ENCODE measurements at places on chromosomes 3 and 15. TPM values are rescaled to one million over a fixed set of nuclear protein-coding genes. Genes with fewer than 3 reads are reported as not detected.

The GTF2A2 gene
- 192 TPM for total RNA-seq

The ATP10A gene
- total RNA-seq = 48.0 TPM

The RPP14 gene
- total RNA-seq = 25.2 TPM

The USP50 gene
- total RNA-seq = 0.42 TPM

The TICRR gene
- total RNA-seq = 21.0 TPM

The RLBP1 gene
- not detected for total RNA-seq

The NTRK3 gene
- total RNA-seq = 1.6 TPM

The GOLGA8S gene
- total RNA-seq = 0.07 TPM

The SACM1L gene
- 88.0 TPM for total RNA-seq

The CRTC3 gene
- total RNA-seq = 48.8 TPM

Data from activated CD4-positive, alpha-beta T cell treated with anti-CD3 and anti-CD28 coated beads, Interleukin-2, amount 10 ng/mL, durations not matched to agents 24 days and 14 days (primary cell).